ENCODE measurements at places on chromosomes 6 and 20.
A peak's percentile ranks its signal among the peaks of the same experiment; 100 is the strongest.

DNA sequence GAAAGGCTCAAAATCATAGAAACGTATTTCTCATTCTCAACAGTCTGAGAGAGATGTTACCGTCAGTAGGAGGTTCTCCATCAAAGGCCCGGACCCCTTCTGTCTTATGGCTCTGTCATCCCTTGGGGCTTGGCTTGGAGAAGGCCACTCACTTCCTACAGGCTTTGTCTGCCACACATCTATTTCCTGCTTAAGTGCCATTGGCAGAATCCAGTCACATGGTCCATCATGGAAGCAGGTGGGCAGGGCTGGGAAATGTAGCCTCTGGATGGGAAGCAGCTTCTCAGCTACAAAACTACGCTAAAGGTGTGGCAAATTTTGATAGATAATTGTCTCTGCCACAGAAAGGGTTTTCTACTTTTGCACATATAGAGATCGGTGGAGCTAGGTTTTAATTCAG lies 12.6 kb upstream of the ZFP64 start:
- no peak for DNase-seq

DNA sequence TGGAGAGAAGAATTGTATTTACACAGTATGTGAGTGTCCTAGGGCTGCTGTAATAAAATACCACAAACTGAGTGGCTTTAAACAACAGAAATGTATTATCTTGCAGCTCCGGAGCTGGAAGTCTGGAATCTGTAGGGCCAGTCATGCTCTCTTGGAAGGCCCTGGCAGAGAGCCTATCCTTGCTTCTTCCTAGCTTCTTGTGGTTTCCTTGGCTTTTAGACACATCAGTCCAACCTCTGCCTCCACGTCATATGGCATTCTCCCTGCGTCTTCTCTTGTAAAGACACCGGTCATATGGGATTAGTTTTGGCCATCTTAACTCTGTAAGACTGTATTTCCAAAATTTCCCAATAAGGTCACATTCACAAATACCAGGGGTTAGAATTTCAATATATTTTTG lies 10.8 kb downstream of the FNDC1 start:
- DNase-seq = no peak

GRCh38 chr6:25524542-25524941 lies 127.5 kb upstream of the SCGN start:
- DNase-seq = no peak

- DNase-seq = no peak
Measured at GRCh38 chr20:47656318-47656717, 129.0 kb downstream of the SULF2 start.

DNA sequence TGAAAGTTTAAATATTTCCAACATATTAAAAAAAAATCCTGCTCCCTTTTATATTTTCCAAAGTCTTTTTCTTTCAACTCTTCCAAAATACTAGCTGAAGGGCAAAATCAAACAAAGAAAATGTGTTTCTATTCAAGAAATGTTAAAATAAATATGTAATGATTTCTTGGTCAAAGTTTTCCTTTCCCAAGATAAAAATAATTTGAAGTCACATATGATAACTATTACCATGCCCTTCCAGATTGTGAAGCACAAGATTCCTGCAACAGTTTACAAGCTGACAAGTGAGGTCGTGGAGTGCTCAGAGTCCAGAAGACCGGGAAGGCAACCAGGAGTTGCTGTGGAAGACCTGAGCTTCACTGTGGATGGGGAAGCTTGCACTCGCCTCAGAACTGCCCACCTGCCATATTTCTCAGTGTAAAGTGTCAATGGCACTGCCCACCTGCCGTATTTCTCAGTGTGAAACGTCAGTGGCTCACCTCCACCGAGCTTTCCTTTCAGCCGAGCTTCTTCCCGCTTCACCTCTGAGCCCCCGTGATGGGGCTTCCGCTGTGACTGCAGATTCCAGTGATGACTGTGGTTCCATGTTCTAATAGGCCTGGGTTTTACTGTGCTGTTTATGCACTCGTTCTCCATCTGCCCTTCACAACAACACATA lies 160.5 kb downstream of the THBS2 start:
- DNase-seq = no peak

GRCh38 chr6:93721386-93722048 lies 302.2 kb upstream of the EPHA7 start:
- no peak for DNase-seq

DNA sequence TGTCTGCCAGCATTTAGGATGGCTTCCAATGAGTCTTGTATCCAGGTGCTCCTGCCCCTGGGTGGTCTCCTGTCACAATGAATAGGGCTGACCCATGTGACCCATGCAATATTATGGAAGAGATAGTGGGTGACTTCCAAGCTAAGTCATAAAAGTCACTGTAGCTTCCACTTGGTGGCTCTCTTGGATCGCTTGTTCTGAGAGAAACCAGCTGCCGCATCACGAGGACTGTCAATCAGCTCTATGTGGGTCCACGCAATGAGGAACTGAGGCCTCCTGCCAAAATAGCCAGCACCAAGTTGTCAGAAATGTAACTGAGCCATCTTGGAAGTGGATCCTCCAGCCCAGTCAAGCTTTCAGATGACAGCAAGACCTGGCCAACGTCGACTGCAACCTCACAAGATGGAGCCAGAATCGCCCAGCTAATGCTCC lies 14.9 kb upstream of the MATN4 start:
- DNase-seq = peak; percentile 14

DNA sequence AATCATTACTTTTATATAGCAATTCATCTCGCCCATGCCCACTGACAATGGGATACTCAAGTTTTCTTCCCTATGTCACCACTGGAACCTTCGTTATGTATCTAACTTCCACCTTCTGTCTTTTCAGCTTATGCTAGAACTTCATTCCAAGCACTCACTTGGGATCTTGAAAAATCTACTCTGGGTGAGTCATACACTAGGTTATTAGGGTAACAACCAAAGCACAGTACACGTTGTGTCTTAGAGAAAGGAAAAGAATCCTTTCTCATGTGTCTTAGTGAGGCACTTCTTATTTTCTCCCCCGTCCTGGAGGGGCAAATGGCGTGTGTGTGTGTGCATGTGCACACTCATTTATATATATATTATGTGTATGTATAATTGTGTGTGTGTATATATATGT lies 18.3 kb upstream of the FAM162B start:
- no peak for DNase-seq

DNA sequence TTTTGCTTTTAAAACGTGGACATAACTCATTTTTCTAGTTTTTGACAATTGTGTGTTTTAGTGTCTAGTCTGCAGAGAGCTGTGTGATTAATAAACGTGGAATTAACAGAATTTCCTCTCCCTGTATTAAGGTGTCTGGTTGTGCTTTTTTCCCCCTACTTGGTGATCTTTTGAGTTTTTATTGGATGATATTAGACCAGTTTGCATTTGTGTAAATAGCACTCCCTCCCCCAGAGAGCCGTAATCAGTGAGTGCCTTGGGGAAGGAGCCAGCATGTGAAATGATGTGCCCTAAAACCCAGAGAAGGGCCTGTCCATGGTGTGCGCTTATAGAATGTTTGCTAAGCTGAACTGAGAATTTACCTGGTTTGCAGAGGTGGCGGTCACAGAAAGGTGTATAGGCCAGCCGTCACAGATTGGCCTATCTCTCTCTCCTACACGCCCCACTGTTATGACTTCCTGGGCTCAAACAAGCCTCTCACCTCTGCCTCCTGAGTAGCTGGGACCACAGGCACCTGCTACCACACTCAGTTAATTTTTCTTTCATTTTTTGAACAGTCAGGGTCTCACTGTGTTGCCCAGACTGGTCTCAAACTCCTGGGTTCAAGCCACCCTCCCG lies 42.4 kb downstream of the ALDH5A1 start:
- no peak for DNase-seq

DNA sequence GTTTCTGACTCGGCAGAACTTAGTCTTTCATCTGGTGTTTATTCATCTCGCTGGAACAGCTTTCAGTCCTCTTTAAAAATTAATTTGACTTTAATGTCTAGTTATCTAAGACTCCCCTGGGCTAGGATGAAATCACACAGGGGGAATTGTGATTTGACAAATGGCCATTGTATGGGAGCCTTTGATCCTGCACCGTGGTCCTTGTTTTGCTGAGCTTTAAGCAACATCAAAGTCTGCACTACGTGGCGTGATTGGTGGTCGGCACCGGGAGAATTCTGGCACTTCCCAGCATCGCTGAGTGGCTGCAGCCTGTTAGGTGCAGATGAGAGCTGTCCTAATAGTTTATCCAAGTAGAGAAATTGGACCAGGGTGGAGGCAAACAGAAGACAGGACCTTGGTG lies 146.9 kb downstream of the TBC1D7 start:
- no peak for DNase-seq

- DNase-seq = no peak
Measured at GRCh38 chr6:135267085-135267484, 86.0 kb downstream of the MYB start.

- DNase-seq = no peak
Measured at GRCh38 chr20:45959126-45959525, 12.9 kb downstream of the ZNF335 start.

DNA sequence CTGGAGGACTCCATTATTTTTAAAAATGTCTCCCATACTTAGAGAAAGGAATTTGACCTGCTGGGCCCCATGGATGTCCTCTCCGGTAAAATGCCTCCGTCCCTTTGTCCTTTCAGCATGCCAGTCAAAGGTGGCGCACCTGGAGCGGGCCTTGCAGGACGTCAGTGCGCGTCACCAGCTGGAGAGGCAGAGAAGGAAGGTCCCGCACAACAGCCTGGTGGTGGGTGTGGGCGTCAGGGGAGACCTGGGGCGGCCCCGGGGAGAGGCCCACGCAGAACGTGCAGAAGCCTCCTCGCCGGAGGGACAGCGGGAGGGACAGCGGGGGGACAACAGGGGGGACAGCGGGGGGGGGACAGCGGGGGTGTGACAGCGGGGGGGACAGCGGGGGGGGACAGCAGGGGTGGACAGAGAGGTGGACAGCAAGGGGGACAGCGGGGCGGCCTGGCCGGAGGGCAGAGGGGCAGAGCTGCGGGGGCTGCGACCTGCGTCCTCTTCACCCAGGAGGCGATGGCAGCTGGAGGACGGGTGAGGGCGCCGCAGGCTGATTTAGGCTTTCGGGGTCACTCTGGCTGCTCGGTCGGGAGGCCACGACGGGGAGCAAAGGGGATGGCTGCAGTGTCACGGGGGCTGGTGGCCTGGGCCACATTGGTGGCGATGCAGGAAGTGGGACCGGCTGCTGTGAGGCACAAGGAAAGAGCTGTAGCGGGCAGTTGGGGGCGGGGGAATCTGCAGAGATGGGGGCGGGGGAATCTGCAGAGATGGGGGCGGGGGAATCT lies 859 bp upstream of the KIF25 start:
- DNase-seq = no peak

GRCh38 chr6:43978473-43979346 lies 148.5 kb downstream of the MRPL14 start:
- DNase-seq = no peak

DNA sequence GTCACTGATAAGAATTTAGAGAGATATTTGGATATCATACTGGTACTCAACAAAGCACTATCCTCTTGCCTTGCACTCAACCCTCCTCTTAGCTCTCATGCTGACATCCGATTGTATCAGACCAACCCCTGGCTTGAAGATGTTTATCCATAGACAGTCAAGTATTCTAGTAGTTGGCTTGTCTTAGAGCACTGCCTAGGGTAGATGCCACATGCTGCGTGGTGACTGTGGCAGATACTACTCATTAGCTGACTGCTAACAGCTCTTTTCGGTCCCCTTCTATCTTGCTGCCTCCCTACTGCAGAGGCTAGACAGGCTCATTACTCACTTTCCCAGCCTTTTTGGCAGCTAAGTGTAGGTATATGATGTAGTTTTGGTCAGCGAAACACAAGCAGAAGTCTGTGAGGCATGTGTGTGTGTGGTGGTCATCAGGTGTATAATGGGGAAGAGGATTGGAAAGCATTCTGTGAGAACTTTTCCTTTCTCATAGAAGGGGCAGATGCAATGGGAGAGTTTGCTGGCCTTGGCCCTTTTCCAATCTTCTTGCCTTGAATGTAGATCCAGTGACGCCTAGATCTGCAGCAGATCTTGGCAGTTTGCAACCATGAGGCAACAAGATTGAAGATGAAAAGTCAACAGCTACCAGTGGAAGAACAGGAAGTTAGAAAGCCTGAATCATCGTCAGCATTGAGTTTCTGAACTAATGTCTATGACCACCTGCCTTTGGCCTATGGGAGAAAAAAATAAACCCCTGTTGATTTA lies 4.4 kb upstream of the IFNGR1 start:
- DNase-seq = no peak

DNA sequence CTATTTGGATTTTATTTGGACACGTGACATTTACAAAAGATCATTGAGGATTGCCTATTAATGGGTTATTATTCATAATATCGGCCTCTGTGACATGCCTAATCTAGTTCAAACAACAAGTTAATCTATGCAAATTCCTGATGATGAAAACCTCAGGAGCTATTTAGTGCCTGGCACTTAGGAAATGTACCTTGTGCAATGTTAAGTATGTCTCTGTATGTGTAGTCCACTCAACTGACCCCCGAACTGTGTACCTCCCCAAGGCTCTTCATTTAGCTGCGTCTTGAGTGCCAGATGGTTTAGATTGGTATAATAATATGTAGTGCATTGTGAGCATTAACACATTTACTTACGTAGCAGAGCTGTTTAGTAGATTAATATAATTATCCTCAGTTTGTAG lies 6.9 kb downstream of the LAMA2 start:
- no peak for DNase-seq

GRCh38 chr6:4613795-4614194 lies 162.4 kb upstream of the CDYL start:
- DNase-seq = no peak

GRCh38 chr6:4472222-4472621 lies 304.0 kb upstream of the CDYL start:
- DNase-seq = no peak

GRCh38 chr6:154611241-154611640 lies 100.8 kb upstream of the CNKSR3 start:
- DNase-seq = no peak

DNA sequence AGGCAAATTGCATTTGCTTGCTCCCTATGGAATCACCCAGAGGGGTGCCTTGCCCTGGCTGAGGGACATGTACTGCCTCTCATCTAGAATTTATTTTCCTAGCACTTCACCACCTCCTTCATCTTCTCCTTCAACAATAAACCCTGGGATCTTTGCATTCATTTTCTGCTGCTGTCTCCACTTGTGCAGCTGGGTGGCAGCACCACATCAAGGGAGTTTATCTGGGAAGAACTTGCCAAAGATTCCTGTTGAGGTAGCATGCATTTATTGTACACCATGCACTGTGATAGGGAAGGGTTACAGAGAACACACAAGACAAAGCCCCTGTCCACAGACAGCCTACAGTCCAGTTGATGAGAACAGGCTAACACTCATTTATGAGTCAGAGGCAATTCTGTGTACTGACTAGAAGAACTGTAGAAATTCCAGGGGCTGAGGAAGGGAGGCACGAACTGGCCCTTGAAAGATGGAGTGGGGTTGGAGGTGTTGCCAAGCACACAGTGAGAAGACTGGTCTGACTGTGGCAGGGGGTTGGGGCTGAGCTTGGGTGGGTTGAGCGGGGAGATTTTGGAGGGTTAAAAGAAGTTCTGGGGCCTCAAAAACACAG lies 17.5 kb downstream of the C20orf173 start:
- DNase-seq = peak; percentile 15

GRCh38 chr6:107079429-107079828 lies 35.9 kb downstream of the BEND3 start:
- DNase-seq = no peak
